ENCODE measurements at places on chromosomes 11 and 22.

DNA sequence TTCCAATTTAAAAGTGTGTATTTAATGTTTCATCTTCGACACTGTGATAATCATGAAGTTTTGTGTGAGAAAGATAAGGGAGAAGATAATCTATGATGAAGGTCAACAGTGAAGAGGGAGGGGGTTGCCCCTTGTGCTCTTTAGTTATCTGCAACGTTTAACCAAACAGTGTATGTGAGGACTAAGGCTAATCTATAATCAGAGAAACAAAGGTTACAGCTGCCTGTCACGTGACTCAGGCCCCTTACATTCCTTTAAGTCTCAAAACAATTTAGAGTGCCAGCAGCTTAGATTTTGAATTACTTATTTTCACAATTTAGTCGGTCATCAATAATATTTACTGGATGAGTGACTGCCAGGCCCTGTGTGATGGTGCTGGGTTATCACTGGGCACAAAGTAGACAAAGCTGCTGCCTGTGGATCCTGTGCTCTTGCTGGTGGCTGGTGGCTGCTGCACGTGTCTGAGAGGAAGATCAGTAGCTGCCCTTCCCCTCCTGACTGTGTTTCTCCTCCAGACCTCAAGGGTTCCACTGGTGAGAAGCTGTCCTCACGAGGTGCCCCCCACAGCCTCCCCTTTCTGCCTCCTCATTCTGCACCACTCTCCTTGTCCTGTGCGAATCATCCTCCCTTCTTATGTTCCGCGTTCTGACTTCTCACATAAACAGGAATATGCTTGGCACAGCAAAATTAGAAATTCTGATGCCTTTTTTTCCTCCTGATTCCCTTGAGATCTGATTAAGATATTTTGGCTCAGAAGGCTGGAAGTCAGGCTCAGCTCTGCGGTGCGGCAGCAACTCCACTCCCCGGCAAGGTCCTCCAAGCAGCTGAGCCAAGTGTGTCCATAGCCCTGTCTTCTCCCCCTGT is 331.1 kb upstream of the B3GAT1 start:
- DNase-seq, result no peak

- DNase-seq, result peak; percentile 60
Measured at GRCh38 chr22:20430720-20431510, 6.7 kb downstream of the SCARF2 start.

GRCh38 chr11:9573775-9574621 is 528 bp downstream of the WEE1 start:
- no peak for DNase-seq

- no peak for DNase-seq
Measured at GRCh38 chr22:38177044-38177443, 4.6 kb downstream of the PLA2G6 start.

DNA sequence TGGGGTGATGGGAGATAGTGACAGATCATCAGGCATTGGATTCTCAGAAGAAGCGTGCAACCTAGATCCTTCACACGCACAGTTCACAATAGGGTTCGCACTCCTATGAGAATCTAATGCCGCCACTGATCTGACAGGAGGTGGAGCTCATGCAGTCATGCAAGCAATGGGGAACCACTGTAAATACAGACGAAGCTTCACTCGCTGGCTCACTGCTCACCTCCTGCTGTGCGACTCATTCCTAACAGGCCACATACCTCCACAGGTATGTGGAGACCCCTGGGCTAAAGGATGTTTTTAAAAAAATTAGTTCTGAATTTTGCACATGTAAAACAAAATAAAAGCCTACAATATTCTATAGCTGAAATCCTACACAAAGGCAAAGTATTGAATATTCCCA is 20.5 kb upstream of the TEAD1 start:
- no peak for DNase-seq

DNA sequence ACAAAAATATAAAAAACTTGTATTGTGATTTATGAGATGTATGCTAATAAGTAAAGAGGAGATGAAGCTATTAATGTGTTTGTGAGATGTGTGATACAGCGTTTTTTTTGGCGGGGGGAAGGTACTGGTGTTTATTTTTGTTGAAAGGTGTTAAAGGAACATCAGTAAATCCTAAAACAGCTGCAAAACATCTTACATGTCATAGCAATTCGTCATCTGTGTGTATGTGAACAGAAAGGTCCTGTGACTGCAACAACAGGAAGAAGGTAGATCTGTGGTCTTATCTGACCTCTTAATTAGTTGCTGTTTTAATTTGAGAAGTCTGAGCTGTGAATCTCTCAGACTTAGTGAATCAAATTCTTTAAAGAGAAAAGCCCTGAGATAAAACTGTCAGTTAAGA is 1041.1 kb downstream of the JRKL start:
- no peak for DNase-seq

DNA sequence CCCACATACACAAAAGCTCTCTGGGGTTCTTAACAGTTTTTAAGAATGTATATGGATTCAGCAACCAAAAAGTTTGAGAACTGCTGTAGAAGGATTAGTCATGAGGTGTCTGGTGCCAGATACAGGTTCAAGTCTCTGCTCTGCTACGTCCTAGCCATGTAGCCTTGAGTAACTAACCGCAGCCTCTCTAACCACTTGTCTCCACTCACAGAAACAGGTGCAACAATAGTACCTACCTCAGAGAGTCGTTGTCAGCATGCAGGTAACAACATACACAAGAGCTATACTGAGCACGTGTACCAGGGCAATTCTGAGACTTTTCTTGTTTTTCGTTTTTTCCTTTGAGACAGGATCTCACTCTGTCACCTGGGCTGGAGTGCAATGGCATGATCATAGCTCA is 26.9 kb downstream of the CBX7 start:
- no peak for DNase-seq

GRCh38 chr22:39856588-39856987 is 37.0 kb downstream of the ENTHD1 start:
- no peak for DNase-seq

GRCh38 chr11:995044-995751 is 41.3 kb downstream of the MUC6 start:
- no peak for DNase-seq

GRCh38 chr11:76623171-76623883 is 47.2 kb downstream of the LRRC32 start:
- no peak for DNase-seq

- DNase-seq, result peak; percentile 57
Measured at GRCh38 chr11:72642043-72642883, 32.0 kb downstream of the PDE2A start.

- no peak for DNase-seq
Measured at GRCh38 chr11:75319035-75319877, 32.2 kb downstream of the ARRB1 start.

GRCh38 chr22:47162865-47163264 is 400.4 kb downstream of the TBC1D22A start:
- DNase-seq, result no peak

DNA sequence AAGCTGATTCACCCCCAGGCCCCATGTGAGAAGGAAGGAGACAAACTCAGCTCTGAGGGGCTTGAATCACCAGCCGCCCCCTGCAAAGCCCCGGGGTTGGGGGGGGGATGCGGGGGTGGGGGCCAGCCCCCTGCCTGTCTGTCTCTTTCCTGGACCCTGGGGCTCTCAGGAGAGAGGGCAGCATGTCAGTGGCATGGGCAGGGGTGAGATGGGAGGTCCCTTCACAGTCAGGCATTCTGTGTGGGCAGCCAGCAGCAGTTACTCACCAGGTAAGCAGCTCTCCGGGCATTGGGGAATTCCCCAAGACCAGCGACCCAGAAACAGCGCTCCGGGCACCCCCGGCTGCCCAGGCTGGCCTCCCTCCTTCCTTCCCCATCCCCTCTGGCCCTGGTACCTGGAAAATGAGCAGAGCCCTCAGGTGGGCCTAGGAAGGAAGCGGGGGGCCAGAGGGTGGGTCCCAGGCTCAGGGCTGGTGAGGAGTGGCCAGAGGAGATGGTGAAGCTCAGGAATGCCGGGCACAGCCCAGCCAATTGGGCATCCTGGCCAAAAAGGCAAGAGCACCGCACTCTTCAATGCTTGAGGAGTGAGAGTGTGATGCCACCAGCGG is 4.2 kb upstream of the LIF start:
- DNase-seq, result peak; percentile 94

GRCh38 chr22:23398701-23399366 is 181.3 kb downstream of the IGLL1 start:
- no peak for DNase-seq

DNA sequence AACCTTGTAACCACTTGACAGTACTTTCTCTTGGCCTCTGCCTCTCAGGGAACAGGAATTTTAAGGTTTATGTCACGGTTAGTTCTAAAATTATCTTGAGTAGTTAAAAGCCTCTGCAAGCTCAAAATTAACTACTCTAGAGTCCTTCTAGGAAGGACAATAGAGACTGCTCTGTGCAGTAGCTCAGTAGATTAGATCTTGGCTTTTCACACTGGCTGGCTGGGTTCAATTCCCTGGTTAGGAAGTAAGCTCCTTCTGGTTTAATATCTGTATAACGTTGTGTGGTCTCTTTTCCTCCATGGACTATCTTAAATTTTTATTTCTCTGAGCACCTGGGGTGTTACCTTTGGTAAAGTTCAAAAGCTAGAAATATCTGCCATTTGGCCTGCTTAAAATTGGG is 109.2 kb downstream of the AASDHPPT start:
- no peak for DNase-seq
